NT2/D1 (cell line): ENCODE measurements at places on chromosomes 7 and 10.

DNA sequence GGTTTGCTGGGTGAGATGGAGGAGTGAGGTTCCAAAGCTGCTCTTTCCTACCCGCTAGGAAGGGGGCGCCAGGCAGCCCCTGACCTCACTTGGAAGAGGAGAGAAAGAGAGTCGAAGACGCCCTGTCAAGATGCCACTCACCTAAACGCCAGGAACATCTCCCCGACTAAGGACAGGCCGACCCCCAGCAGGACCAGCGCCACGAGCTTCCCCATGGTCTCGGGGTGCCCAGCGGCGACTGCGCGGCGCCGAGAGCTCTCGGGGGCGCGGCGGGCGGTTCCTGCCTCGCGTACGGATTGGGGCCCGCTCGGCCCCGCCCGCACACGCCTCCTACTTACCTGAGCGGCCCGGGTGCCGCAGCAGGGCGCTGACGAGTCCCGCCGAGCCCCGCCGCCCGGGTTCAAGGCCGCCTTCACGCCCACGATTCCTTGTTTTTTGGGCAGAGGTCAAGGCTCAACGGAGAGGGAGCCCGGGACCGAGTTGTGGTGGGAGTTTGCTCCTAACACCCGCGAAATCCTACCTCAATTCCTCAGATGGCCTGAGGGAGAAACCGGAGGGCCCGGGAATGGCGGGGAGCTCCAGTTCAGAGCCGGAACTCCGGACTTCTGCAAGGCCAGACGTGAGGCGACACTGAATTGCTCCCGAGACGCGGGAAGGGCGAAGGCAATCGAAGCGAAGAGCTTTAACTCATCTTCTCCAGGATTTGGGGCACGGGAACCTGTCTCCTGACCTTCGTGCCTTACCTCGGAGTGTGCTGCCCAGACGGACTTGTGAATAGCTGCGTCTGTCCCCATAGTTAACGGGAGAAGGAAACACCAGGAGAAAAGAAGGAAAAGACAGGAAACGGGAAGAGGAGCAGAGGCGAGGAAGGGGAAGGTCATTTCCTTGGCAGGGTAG, at the start of gene PON3:
TSS of gene PON3 (minus strand) at position 240 of the 897 bp plus-strand sequence. CDS start at position 215, 25 bp downstream.
- DNase-seq: no peak

GRCh38 chr10:26046073-26046700, 112.2 kb downstream of the MYO3A start:
- no peak for DNase-seq

GRCh38 chr7:29598613-29599012, 35.0 kb downstream of the PRR15 start:
- DNase-seq: no peak

- DNase-seq: no peak
These were observed 163.7 kb upstream of the TMEM229A start for GRCh38 chr7:124196519-124196918.

GRCh38 chr7:130277763-130278643, 11.3 kb downstream of the CPA2 start:
- DNase-seq: peak; percentile 70

- no peak for DNase-seq
These were observed 11.9 kb upstream of the NPS start for GRCh38 chr10:127536972-127537760.

- no peak for DNase-seq
These were observed 1.2 kb downstream of the GTF2IRD1 start for GRCh38 chr7:74454925-74455288.

GRCh38 chr10:102698894-102699293, 15.3 kb downstream of the ARL3 start:
- DNase-seq: no peak
